ENCODE measurements at places on chromosomes 6 and 20.

- no peak for DNase-seq
These were observed 190.2 kb downstream of the COL9A1 start for GRCh38 chr6:70112716-70113115.

DNA sequence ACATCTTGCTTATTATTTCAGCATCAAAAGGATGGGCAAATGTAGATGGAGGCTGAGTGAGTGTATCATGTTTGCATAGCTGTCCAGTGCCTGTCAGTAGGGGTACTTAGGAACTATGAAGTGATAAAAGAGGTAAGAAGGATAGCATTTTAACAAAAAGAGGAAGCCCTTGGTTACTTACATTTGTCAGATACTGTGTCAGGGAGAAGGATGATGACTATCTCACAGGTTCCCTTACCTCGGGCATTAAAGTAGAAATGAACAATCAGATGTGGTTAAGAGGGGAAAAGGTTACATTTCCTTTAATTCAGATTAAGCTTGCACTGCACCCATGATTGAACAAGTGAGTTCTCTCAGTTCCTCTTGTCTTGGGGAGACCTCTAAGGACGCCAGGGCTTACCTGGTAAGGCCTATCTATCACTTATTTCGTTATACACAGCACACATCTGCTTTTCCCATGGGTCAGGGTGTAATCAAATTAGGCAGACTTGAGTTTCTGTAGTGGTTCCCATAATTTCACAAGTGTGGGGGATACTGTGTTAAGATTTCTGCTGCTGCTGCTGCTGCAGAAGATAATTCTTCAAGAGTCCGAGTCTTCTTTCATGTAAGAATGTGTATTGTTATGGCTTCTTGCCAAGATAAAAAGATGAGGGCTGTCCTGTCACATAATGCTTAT is 4.5 kb downstream of the FOXO3 start:
- DNase-seq: no peak

DNA sequence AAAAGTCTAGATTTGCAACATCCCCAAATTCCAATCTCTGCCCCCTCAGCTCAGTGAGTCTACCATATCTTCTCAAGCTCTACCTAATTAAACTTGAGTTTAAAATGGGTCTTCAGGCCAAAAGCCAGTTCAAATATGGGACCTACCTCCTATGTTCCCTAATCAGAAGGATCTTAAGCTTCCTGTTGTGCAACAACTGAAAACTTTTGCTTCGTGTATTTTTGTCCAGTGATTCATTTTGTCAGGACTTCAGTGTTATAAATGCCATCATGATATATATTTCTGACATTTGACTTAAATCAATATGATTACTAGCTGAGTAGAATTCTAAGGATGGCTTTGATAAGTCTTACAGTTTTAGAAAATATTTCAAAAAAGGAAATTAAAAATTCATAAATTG is 622.6 kb upstream of the PTCHD4 start:
- no peak for DNase-seq

- no peak for DNase-seq
These were observed 136.6 kb downstream of the DTNBP1 start for GRCh38 chr6:15526212-15526701.

- DNase-seq: no peak
These were observed 38.6 kb upstream of the GMPR start for GRCh38 chr6:16199804-16200203.

DNA sequence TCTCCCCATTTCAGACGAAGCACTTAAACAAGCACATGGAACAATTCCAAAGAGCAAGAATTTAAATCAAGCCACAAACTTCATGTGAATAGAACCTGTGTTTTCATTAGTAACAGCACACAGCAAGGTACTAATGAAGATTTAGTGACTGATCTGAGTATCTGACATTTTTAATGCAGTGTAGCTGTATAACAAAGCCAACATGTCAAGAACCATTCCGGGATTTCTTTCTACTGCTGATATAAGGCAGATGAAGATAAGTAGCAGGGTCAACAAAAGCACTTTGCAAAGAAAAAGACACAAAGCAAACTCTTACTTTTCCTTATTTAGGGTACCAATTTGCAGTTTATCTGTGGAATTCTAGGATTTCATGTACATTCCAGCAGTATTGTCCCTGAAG is 11.3 kb downstream of the SLC17A5 start:
- no peak for DNase-seq

- no peak for DNase-seq
These were observed 56.9 kb downstream of the FAM217A start for GRCh38 chr6:4021854-4022695.

GRCh38 chr20:35277531-35278395 is at the start of gene MMP24OS:
TSS of gene MMP24OS (minus strand) at chr20:35278122. CDS start at chr20:35277929, 193 bp downstream.
- DNase-seq: peak; percentile 89

DNA sequence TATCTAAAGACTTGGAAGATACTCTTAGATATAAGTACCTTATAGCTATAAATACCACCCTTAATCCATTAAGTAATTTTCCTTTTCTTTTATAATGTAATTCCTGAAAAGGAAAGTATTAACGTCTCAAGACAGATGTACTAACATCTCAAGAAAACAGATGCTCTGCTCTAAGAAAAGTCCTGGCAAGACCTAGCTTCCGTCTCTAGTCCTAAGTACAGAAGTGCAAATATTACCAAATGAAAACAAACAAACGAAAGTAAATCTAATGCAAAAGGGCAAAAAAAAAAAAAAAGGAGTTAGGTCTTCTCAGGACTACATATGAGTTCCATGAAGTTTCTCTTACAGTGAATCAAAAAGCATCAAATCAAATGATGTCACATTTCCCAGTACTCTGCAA is 106.8 kb upstream of the PDE10A start:
- DNase-seq: no peak

DNA sequence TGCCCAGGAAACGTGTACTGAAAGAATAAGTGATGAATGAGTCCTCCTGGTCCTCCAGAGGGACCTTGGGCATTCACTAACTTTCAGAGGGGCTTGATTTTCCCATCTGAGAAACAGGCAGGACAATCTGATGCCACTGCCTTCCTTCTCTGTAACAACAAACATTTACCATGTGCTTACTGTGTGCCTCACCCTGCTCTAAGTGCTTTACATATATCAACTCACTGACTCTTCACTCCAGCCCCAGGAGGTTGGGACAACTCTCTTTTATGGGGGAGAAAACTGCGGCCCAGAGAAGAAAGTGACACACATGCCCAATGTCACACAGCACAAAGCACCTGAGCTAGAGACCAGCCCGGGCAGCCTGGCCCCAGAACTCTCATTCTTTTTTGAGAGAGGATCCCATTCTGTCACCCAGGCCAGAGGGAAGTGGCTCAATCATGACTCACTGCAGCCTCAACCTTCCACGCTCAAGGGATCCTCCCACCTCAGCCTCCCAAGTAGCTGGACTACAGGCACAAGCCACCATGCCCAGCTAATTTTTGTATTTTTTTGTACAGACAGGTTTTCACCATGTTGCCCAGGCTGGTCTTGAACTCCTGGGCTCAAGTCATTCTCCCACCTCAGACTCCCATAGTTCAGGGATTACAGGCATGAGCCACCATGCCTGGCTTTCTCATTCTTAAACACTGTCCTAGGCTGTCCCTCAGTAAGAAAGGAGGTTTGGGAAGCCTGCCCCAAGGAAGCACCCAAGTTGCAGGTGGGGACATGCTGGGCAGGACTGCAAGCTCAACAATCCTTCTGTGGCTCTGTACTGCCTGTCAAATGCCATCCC is 38.0 kb downstream of the NOL4L start:
- DNase-seq: no peak

- DNase-seq: no peak
These were observed 72.2 kb upstream of the PTCHD4 start for GRCh38 chr6:48183178-48183577.

DNA sequence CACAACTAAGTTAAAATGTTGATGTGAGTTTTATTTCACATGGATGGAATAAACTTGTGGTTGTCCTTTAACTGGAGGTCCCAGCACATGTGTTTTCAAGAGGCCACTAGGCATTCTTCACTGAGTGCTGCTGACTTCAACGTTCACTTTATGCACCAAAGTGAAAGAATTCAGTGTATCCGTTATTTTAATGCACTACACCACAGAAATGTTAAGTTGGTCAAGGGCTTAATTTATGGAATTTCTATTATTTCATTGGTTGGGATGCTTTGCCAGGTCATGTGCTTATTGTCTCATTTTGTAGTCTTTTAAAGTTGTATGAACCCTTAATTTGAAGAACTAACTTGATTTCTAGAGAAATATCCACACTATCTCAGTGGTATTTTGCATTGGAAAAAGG is 106.4 kb downstream of the PPP1R14C start:
- no peak for DNase-seq

- DNase-seq: no peak
These were observed 83.1 kb downstream of the TRMT11 start for GRCh38 chr6:126069449-126069848.

DNA sequence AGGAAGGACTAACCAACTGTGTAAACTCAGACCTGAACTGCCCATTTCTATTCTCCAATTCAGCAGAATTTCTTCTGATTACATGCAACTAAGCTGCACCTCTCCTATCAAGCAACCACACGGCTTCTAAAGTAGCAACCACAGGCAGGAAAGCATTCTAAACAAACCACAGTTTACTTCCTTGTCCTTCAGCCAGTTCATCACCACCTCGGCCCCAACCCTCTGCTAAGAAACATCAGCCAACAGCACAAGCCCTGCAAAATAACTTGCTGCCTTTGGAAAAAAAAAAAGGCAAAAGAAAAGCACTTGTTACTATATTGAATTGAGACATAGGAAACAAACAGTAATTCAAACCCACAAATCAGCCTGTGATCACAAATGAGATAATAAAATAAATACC is 140.3 kb downstream of the NFATC2 start:
- DNase-seq: no peak

DNA sequence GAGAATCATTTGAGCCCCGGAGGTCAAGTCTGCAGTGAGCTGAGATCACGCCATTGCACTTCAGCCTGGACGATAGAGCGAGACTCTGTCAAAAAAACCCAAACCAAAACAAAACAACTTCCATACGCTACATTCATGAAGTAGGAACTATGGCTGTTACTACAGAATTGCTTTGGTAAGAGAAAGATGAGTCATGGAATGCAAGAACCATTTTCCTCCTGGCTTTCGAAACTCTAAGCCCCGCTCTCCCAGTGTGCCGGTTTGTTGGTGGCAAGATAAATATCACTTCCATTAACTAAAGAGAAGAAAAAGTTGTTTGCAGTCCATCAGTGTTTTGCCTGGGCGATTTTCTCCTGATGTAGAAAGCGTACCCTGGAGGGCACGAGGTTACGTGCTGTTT is 61.3 kb downstream of the ZDHHC14 start:
- DNase-seq: no peak

DNA sequence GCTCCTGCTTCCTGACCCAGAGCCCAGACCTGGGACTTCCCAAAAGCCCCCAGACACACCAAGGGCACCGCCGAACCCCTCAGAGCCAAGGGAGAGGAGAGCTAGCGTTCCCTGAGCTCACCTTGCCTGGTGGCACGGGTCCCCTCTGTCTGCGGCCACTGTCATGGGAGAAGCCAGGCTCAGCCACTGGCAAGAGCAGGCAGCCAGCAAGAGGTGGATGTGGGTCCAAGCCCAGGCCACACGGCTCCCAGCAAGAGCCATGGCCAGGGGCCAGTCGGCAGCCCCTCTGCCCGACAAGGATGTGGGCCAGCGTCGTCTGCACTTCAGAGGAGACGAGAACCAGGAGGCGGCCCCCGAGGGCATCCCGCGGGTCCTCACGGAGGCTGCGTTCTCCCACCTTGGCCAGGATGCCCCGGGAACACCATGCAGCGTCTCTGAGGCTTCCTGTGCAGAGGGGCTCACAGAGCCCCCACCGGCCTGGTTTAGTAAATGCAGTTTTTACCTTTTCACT is 2.2 kb upstream of the PPDPF start:
- no peak for DNase-seq

All from D721Med (cell line).